ENCODE measurements at places on chromosomes 2 and 18.

- DNase-seq = no peak
Measured at GRCh38 chr18:58004317-58004716, 39.7 kb upstream of the NEDD4L start.

DNA sequence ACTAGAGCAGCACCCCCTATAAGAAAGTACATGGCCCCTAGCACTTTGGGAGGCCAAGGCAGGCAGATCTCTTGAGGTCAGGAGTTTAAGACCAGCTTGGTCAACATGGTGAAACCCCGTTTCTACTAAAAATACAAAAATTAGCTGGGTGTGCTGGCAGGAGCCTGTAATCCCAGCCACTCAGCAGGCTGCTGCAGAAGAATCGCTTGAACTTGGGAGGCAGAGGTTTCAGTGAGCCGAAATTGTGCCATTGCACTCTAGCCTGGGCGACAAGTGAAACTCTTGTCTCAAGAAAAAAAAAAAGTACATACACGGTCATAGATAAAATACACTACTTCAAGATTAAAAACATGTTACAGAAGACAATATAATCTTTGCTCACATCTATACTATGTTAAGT is 63.8 kb downstream of the RAPH1 start:
- no peak for DNase-seq

- DNase-seq = no peak
Measured at GRCh38 chr2:232666051-232666805, 30.9 kb upstream of the GIGYF2 start.

- peak; percentile 18 for DNase-seq
Measured at GRCh38 chr18:35143622-35144596, 96.9 kb upstream of the ZNF397 start.

DNA sequence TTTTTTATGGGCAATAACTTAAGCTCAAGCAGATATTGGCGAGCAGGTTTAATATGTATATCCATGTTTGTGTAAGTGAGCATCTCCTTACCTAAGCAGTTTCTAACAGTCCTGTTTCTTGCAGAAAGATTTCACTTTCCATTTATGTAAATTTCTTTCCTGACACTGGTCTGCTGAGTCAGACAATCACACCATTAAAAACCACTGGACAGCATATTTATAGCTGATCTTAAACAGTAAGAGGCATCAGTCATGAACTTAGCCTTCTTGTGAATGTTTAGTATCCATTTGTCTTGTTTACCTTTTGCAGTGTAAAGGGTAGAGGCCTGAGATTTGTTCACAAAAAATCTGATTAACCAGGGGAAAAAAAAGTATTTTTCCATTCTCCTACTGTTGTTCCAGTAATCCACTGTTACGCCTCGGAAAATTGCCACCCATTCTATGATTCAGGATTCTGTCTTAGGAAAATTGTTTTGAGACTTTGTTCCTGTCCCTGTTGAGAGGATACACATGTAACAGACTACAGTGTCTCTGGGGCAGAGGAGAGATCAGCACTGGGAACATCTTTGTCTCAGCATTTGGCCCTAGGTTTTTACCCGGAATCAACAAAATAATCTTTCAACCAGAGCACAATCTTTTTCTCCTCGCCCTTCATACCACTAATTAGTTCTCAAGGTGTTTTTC is 521.0 kb upstream of the NRP2 start:
- DNase-seq = no peak

DNA sequence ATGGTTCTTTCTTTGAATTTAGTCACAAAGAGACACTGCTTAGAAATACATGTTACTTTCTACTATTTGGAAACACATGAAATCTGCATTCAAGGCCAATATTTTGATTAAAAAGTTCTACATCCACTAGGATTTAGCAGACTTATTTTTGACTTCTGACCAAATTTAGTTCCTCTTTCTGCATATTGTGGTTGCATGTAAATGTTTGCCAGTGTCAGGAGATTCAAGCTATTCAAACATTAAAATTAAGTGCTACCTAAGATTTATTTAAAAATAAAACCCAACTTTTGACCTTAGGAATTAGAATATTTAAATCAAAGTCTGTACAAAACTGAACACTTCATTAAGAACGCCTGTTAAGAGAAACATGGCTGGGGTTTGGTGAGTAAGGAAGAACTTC is 891.1 kb downstream of the CPS1 start:
- DNase-seq = no peak

DNA sequence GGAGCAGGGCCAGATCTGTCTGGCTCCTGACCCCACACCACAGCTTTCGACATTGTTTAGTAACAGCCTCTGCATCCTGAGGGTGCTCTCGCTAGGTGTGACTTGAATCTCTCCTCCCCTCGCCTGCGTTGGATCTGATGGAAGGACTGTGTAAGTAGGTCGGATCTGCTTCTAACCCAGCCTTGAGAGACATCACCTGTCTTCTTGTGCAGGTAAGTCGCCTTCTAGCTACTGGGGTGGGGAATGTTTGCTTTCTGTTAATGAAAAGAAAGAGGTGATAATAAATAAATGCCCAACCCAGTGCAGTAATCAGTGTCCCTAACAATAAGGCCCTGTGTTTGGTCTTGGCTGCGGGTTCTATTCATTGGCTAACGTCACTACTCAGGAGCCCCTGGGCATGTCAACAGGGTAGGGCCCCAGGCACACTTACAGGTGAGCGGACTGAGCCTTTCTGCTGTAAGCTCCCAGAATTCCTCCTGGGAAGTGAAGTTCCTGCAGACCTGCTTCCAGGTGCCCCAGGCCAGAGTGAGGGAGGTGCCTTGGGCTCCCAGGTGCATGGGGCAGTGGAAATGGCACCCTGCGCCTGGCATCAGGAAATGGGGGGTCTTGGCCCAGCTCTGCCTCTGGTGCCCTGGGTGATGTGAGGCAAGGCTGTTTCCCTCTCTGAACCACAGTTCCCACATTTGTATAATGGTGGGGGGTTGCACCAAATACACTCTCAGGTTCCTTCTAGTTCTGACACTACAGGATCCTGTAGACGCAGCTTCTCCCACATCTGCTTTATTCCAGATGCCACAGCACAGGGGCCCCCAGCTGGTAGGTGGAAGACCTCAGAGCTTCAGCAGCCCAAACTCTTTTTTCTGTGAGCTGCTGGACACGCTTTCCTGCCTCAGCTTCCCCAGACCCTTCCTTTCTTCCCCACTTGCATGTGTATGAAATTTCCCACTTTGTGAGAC is 11.2 kb upstream of the FOSL2 start:
- no peak for DNase-seq

GRCh38 chr2:29954316-29954715 is 32.9 kb upstream of the ALK start:
- no peak for DNase-seq

All from stimulated activated CD4-positive, alpha-beta T cell treated with anti-CD3 and anti-CD28 coated beads, Interleukin-2, amount 100 ng/mL, for 24 hours (primary cell).